ENCODE measurements at places on chromosomes 16 and 17. TPM values are rescaled to one million over a fixed set of nuclear protein-coding genes. Genes with fewer than 3 reads are reported as not detected.
A peak's percentile ranks its signal among the peaks of the same experiment; 100 is the strongest.

- DNase-seq, result no peak
These were observed 3.4 kb upstream of the NAT9 start for GRCh38 chr17:74779501-74779900.

DNA sequence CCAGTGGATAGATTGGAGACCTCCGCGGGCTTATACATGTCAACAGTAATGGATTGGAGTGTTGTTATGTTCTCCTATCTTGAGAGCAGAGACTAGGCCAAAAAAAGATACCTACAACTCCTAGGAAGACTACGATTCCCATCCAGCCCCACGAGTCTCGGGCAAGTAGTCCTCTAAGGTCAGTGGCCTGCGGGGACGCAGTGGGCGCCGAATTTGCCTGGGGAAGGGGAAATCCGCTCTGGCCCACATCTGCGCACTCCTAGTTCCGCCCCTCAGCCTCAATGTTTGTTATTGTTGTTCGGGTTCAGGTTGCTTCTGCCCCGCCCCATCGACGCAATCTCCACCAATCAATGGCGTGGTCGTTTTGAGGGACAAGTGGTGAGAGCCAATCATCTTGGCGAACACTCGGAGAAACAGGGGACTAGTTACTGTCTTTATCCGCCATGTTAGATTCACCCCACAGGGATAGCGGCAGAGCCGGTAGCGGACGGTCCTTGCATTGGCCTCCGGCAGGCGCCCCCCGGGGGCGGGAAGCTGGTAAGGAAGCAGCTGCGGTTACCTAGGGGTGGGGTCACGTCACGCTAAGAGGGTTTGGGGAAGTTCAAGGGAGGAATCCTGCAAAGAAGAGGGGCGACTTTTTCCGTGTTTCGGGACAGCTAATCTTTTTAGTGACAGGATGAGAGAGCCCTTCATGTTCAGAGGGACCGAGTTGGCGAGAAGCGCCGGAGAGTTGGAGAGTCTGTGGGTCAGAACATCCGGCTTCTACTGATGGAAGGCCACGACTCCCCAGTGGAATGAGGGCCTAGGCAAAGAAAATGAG is at the start of gene NBR1:
Gene NBR1, plus strand, starts transcription at position 449 of the 820 bp plus-strand sequence. CDS start 4,586 bp downstream, outside the sequence.
- DNase-seq, result peak; percentile 98

GRCh38 chr17:68020409-68020756 is 15.2 kb upstream of the KPNA2 start:
- DNase-seq, result no peak

GRCh38 chr16:83939266-83939855 is 13.7 kb upstream of the OSGIN1 start:
- DNase-seq, result no peak

DNA sequence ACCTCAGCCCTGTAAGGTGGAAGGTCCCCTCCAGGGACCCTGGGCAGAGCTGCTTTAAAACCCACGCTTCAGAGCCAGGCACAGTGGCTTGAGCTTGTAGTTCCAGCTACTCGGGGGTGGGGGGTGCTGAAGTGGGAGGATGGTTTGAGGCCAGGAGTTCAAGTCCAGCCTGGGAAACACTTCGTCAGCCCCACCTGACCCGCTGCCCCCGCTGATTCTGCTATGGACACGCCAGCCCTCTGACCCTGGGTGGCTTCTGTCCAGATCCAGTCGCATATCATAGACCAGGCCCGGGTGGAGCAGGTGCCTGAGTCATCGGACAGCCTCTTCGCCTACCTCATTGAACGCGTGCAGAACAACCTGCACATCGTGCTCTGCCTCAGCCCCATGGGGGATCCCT is 35.2 kb upstream of the KDM6B start:
- no peak for DNase-seq

DNA sequence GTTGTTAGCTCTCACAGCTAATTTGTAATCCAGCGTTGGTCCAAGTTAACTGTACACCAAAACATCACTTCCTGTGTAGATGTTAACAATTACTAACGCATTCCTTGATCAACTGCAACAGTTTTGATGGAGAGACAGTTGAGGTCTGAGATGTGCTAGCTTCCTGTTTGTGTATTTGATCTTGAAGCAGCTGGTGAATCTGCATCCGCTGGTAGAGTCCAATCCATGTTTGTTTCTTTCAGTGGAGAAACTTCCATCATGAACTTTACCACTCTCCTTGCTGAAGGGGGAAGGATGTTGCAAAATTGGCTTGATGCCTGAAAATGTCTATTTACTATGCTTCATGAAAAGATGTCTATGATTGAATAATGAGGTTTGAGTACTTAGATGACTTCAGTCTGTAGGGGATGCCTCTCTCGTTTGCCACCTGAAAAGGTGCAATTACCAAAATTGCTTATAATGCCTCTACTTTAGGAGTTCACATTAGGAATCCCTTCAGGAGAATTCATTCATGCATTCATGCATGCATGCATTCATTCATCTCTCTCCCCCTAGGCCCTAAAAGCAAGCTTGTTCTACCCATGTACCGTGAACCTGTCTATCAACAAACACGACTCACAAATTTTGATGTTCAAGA is 39.6 kb upstream of the ZKSCAN2 start:
- no peak for DNase-seq

DNA sequence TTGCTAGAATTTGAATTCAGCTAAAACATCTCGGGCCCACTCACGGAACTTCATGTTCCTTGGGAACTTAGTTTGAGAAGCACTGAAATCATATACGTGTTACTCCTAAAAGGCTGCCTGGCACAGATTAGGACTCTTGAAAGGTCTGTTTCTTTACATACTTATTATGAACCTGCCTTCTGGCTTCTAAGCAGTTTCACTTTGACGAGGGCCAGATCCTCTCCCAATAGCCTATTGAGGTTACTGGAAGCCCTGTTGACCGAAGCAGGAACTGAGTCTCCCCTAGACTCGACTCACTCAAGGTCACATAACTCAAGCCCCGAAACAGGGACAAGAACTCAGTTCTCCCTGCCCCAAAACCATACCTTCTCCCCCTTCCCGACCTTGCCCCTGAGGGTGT is 121.9 kb upstream of the PLCG2 start:
- DNase-seq, result no peak

- no peak for DNase-seq
These were observed 14.6 kb upstream of the TMEM92 start for GRCh38 chr17:50259477-50260324.

DNA sequence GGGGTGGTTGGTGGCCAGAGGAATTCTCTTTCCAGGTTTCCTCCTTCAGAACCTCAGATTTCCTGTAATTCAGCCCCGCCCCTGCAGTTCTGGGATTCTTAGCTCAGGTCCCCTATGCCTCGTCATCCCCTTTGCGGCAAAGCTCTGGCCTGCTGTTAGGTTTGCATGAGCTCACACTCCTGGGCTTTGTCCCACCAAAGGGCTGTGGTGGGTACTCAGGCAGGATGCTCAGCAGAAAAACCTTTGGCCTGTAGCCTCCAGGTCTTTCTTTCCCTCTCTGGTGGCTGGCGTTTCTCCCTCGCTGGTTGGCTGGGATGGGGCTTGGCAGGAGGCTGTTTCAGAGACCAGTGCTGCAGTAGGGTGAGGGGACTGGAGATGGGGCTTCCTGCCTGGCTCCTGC is 9.6 kb upstream of the PLEKHG4 start:
- no peak for DNase-seq

DNA sequence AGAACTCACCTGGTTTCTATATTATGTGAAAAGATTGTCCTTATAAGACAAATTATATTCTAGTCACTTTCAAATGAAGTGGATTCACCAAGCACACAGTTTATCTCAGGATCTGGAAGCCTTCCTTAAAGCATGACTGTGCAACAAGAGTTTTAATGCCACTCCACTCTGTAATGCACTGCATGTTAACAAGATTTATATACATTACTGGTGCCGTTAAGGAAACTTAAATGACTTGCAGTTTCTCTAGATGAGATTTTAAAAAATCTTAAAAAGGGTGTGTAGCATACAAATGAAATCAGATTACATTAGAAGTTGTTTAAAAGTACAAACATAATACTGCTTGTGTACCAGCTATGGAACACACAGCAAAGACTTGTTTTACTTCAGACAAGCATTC is 150.8 kb downstream of the SNX11 start:
- DNase-seq, result no peak

- DNase-seq, result no peak
These were observed 273.5 kb upstream of the IRX5 start for GRCh38 chr16:54657058-54657708.

DNA sequence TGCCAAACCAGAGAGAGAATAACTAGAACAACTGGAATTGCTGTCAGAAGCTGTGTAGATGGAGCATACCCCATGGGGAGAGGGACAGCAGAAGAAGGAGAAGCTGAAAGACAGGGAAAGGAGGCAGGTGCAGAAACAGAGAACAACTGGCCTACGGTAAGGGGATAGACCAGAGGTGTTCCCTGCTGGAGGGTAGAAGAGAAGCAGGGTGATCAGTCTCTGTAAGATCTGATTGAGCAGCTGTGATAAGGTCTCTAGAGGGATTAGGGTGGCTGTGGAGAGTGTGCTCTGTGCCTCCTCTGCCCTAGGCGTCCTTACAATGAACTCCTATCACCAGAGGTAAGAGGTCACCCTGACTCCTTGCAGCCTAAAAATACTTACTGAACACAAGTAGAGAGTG is 30.4 kb upstream of the HS3ST3B1 start:
- no peak for DNase-seq

GRCh38 chr16:81424771-81425170 is 19.8 kb upstream of the CMIP start:
- DNase-seq, result no peak

GRCh38 chr17:57305908-57306504 is 49.7 kb downstream of the MSI2 start:
- no peak for DNase-seq

GRCh38 chr17:4725646-4726310 is 5.5 kb upstream of the MED11 start:
- DNase-seq, result no peak

- DNase-seq, result no peak
These were observed 656 bp upstream of the IGFBP4 start for GRCh38 chr17:40442392-40443195.

- no peak for DNase-seq
These were observed 8.6 kb upstream of the MC1R start for GRCh38 chr16:89909777-89910716.

GRCh38 chr17:69539781-69540319 is 125.4 kb downstream of the MAP2K6 start:
- DNase-seq, result no peak

DNA sequence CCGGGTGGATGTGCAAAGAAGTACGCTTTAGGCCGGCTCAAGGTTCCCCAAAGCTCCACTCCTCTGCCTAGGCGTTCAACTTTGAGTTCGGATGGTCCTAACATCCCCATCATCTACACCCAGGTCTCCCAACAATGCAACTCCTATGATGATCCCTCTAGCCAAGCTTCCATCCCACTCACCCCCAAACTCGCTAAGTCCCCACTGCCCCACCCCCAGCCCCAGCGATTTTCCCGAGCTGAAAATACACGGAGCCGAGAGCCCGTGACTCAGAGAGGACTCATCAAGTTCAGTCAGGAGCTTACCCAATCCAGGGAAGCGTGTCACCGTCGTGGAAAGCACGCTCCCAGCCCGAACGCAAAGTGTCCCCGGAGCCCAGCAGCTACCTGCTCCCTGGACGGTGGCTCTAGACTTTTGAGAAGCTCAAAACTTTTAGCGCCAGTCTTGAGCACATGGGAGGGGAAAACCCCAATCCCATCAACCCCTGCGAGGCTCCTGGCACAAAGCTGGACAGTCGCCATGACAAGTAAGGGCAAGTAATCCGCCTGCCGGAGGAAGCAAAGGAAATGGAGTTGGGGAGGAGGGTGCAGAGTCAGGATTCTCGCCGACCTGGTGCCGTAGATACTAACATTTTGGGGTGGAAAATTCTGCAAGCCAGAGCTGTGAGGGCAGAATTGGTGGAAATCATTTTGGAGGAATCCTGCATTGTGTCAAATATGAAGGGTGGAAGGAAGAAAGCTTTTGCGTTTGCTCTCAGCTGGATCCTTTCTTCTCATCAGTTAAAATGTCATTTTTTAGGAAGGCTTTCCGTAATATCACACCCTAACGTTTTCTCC is at the start of gene TP53:
Gene TP53, minus strand, starts transcription at position 419 of the 836 bp plus-strand sequence. CDS start 10,896 bp downstream, outside the sequence.
- DNase-seq, result peak; percentile 83

GRCh38 chr16:70725912-70726828 is 40.3 kb upstream of the MTSS2 start:
- DNase-seq, result no peak

DNA sequence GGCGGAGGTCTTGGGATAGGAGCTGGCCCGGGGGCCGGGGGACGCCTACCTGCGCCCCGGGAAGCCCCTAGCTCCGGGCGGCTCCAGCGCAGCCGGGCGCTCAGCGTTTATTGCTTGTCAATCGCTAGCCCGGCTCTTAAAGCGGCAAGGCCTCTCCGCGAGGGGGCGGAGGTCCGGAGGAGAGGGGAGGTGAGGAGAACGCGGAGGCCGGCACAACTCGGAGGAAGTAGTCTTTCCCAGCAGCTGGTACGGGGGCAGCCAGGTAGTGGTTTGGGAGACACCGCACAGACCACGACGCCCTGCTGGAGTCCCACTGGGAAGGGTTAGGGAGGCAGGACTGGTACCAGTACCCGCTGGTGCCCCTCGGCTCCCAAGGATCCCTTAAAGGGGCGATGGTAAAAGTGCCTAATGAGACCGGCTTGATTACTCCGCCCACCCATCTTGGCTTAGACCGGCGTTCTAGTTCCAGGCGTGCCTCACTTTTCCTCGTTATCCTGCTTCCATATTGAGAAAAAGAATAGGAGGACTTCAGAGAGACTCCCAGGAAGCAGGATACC is at the start of gene MPP2:
Gene MPP2, minus strand, starts transcription at position 112 of the 557 bp plus-strand sequence. CDS start 3,076 bp downstream, outside the sequence.
- DNase-seq, result peak; percentile 80

DNA sequence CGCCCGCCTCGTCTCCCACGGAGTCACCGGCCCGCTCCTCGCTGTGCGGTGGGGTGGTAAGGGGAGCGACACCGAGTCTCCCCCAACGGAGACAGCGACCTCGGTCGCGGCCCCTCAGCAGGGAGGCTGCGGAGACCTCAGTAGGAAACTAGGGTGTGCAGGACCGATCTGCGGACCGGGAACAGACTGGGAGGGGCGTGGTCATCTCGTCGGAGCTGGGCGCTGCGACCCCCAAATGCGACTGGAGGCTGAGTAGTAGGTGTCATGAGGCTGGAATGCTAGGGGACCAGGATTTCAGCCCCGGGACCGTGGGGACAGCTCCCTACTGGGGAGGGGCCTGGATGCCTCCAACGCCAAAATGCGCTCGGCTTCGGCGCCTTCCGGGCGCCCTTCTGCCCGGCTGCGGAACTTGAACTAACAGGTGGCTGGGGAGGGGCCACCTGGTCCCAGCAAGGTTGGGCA is 1.3 kb downstream of the CACNG4 start:
- DNase-seq, result no peak

Gene NEK8
- polyA plus RNA-seq, result 8.6 TPM

Gene ASB16
- 2.5 TPM for polyA plus RNA-seq

Gene TOM1L1
- 102 TPM for polyA plus RNA-seq

Gene WFDC1
- 2.4 TPM for polyA plus RNA-seq

Gene CMIP
- 48.3 TPM for polyA plus RNA-seq

Gene PYY
- not detected for polyA plus RNA-seq

Gene MYH11
- polyA plus RNA-seq, result 14.1 TPM

Gene RETREG3
- 58.7 TPM for polyA plus RNA-seq

Gene PIK3R5
- 0.59 TPM for polyA plus RNA-seq
